Glomerular endothelial cell (primary cell): ENCODE measurements at places on chromosomes 13 and 19.

DNA sequence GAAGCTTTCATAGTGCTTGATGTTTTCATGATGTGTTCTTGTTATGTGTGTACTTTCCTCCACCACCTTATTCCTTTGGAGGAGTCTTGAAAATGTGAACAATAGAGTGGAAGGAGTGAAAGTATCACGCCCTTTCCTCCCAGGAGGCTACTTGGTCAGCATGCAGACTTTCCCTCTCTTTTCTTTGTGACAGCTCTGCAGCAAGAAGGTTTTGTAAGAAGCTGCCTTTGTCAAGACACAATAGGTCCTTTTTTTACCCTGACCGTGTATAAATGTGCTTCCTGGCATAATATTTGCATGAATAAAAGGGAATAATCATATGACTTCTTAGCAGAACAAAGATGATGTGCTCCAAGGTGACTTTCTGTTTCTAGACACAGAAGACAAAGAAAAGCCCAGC, 882.6 kb upstream of the SLITRK5 start:
- DNase-seq: no peak

DNA sequence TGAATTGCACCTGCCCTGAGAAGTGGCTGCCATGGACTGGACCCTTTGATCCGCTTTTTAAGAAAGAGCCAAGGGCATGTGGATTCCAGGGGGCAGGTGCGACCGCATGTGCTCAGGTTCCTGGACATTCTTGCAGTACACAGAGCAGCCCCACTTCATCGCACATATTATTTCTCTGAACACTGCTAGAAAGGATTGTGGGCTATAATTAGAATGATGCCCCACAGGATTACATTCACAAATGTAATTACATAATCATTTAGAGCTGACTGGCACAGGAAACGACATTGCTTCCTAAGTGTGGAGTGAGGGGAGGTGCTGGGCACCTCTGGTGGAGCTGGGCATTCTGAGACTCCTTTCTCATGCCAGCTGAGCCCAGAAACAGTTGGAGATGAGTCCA, 37.5 kb upstream of the VSTM2B start:
- no peak for DNase-seq

DNA sequence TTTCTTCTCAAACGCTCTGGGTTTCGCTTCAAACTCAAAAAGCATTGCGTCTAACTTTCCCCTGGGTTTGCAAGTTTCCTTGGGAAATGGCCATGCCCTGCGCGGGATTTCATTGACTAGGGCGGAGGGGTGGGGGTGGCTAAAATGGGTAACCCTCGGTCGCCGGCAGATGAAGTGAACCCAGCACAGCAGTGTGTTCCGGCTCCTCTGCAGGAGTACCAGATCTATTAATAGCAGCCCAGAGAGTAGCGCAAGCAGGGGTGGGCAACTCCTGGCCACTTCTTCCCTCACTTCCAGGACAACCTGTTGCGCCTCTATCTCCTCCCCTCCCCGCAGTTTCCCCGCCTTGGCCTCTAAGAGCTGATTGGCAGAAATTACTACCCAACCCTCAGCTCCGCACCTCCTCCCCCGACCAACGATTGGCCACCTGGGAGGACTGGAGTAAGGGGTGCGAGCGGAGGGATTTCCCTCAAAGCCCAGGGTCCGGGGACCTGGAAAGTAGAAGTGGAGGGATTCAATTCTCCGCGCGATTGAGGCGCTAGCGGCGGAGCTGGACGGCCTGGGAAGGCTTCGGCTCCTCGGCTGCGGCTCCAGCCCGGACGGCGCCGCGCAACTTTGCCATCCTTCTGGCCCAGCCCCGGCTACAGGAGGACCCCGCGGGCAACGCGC, at the start of gene FREM2:
Gene FREM2 (plus strand): TSS at position 501 of the 669 bp plus-strand sequence. CDS start 268 bp downstream, outside the sequence.
- no peak for DNase-seq

GRCh38 chr19:15354566-15355296, 22.4 kb upstream of the BRD4 start:
- no peak for DNase-seq

- DNase-seq: no peak
These were observed 12.3 kb downstream of the HTR2A start for GRCh38 chr13:46884531-46884930.

DNA sequence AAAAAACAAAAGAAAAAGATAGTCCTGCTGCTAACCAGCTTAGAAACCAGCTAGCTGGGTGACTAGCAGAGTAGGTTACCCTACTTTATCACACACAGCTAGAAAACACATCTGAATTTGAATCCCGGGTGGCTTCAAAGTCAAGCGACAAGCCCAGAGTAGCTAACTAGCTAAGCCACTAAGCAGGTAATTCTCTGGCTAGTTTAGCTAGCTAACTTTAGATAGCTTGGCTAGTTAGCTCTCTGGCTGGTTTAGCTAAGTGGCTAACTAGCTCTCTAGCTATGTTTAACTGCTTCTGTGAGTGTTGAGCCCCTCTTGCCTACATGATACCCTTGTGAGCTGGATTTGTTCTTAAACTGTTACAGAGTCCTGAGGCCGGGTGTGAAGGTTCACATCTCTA, 12.4 kb downstream of the MYH14 start:
- no peak for DNase-seq

- no peak for DNase-seq
These were observed 4.8 kb downstream of the IER2 start for GRCh38 chr19:13154911-13155471.

DNA sequence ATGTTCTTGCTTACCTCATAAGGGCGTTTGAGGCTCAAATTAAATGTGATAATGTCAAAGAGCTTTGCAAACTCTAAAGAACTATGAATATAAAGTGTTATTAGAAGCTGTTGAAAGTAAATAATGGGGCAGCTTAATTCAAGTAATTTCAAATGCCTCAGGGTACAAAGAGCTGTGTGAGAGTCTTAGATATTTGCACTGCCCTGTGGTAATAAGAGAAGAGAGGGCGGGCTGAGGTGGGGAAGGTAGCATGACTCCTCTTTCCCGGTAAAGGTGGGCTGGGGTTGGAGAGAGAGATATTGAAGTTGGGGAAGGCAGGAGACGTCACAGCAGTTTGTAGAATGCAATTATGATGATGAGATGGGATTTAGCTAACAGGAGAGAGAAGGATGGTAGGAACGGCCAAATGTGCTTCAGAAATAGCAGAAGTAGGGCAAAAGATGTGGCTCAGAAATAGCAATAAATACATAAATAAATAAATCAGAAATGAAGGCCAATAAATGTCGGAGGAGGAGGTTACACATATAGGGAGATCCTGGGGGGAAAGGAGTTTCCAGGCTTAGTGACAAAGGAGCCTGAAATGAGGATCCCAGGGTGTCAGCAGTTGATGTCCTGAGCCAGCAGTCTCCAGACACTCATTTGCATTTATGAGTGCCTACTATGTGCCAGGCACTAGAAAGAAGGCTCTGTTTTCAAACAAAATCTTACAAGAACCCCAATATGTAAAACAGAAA, 35.7 kb upstream of the RCBTB2 start:
- no peak for DNase-seq

DNA sequence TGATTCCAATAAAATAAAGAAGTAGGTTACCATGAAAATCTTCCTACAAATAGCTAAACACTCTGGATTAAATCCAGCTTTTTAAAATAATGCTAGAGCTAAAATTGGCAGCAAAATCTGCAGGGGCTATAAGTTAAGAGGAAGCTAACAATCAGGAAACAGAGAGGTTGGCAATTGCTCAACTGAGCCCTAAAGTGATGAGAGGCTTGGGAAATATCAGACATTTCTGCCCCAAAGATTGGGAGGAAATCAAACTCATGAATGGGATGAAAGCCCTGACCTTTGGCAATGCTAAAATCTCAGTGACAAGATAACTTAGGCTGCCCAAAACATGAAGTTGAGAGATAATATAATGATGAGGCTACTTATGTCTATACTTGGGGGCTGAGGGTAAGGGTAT, 1437.9 kb downstream of the EFNB2 start:
- no peak for DNase-seq

GRCh38 chr13:35566340-35566739, 89.9 kb upstream of the MAB21L1 start:
- no peak for DNase-seq

DNA sequence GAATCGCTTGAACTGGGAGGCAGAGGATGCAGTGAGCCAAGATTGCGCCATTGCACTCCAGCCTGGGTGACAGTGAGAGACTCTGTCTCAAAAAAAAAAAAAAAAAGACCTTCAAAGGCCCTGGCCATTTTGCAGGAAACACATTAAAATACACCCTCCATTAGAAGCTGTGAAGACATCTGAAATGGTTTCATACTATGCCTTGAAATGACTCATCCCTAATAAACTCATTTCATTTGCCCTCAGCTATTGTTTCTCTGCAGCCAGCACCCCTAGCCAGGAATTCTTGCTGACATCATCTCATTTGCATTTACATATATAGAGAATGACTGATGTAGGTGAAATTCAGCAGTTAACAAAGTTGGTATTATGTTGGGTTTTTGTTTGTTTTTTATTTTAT, 8.7 kb downstream of the EML2 start:
- no peak for DNase-seq

- DNase-seq: no peak
These were observed 12.9 kb downstream of the DPF1 start for GRCh38 chr19:38211151-38211591.

GRCh38 chr19:4358709-4359626, 15.6 kb downstream of the MPND start:
- no peak for DNase-seq

GRCh38 chr19:15126131-15126910, 19.1 kb downstream of the SYDE1 start:
- DNase-seq: no peak

GRCh38 chr19:41951686-41952172, 7.4 kb downstream of the RABAC1 start:
- no peak for DNase-seq

GRCh38 chr19:45650722-45651121, 11.5 kb upstream of the EML2 start:
- no peak for DNase-seq

- DNase-seq: no peak
These were observed 547 bp upstream of the INTS6 start for GRCh38 chr13:51453207-51453958.

GRCh38 chr19:49316284-49316683, 8.7 kb downstream of the SLC6A16 start:
- DNase-seq: no peak

- no peak for DNase-seq
These were observed 169.9 kb downstream of the FLT1 start for GRCh38 chr13:28325022-28325421.

DNA sequence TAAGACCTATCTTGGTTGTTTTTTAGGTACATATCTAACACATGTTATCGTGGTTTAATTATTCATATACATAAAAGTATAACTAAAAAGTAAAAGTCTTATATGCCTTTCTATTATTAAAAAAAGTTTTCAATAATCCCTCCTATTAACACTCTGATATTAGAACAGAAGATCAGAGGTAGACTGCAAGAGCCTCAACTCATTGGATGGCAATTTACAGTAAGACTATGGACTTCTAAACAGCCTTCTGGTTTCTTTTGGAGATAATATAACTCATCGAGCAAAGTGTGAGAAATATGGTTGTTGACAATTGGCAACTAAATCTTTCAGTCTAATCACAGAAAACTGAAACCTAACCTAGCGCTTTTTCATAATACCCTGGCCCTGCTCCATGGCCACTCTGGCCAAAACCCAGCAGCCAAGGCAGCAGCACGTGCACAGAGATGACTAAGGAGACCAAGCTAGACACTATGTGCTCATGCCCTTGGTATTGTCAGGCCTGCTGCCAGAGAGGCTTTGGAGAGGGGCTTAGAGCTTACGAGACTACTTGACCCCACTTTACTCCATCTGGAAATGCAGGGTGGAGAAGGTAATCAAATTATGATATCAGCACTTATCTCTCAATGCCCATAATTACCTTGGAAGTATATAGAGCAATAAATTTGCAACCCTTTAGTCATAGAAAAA, 40.6 kb upstream of the EEF1AKMT1 start:
- DNase-seq: peak; percentile 91

GRCh38 chr19:19540064-19540714, 2.1 kb downstream of the CILP2 start:
- no peak for DNase-seq

DNA sequence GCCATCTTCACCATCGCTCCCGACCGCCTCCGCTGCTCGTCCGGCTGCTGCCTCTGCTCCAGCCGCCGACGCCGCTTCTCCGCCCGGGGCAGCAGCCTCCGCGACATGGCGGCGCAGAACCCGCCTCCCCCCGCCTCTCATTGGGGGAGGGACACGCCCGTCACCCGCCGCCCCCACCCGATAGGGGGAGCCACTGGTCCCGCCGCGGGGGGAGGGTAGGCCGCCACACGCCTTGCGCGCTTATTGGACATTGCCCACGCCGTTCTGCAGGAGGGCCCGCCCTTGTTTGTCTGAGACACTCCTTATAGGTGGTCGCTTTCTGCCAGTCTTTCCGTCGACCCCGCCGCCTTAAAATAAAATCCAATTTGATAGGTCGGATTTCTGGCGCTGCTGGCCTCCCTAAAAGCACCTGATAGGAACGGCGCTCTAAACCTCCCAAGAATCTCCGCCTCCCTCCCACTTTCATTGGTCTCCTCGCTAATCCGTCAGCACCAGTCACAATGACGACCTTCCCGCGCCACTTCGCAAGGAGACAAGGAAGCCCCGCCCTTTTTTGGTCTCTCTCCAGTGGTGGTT, at the start of gene HNRNPL:
Gene HNRNPL (minus strand): TSS at position 127 of the 576 bp plus-strand sequence. CDS start 20 bp downstream, at position 107.
- DNase-seq: peak; percentile 100

DNA sequence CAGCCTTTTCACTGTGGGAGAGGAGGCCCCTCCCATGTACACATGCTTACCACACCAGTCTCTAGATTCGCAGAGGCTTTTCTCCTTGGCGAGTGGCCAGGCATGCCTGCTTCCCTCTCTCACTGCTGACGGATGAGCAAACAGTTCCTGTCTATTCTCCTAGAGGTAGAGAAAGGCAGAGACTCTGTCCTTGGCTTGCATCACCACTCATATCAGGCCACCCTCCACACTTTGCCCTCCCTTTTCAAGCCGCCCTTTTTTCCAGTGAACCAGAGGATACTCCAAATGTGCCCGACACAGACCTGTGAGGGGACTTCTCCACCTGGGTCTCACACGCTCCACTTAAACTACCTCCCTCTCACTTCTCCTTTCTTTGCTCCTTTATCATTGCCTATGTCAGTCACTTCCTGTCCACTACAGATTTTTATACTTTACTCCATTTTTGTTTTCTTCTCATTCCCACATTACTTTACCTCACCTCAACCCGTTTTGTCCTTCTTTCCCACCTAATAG, 284.6 kb downstream of the DNAJC15 start:
- DNase-seq: no peak

GRCh38 chr13:92224052-92224821, 825.8 kb downstream of the GPC5 start:
- no peak for DNase-seq

DNA sequence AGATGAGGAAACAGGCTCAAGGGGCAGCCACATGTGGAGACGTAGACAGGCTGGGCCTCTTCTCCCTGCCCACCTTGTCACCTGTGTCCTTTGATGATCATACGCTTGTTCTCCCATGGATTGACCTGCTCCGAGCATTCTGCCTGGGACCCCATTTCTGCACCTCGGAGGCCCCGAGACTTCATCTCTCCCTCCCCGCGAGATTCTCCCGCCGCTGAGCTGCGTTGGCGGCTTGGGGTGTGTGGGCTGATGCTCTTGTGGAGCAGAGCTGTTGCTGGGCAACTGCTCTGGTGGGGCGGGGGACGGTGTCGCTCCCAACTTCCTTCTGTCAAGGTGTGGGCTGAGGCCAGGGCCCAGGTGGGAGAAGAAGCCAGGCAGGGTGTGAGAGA, 22.1 kb downstream of the MAST3 start:
- DNase-seq: no peak
